ENCODE measurements at places on chromosomes 3 and 15.

DNA sequence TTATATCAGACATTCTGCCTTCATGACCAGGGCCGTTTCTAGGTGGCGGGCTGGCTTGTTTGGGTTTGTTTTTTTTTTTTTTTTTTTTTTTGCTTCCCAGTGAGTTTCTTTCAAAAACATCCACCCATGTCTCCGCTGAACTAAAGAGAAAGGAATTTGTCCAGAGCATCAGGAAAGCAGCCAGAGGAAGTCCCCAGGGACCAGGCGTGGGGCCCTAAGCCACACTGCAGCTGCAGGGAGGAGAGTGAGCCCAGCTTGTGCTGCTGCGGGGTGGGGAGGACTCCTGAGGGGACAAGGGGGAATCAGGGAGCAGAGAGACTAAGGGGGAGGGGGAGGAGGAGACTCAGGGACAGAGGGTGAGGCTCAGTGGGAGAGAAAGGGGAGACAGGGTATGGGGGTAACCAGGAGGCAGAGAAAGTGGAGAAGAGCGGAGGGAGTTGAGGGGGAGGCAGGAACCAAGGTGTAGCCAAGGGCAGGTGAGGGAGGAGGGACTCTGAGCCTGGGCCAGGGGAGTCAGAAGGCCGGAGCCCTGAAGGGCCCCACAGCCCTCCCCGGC, 49.5 kb downstream of the CYP11A1 start:
- DNase-seq = no peak

GRCh38 chr3:15682561-15683185, 81.1 kb downstream of the BTD start:
- DNase-seq = no peak

DNA sequence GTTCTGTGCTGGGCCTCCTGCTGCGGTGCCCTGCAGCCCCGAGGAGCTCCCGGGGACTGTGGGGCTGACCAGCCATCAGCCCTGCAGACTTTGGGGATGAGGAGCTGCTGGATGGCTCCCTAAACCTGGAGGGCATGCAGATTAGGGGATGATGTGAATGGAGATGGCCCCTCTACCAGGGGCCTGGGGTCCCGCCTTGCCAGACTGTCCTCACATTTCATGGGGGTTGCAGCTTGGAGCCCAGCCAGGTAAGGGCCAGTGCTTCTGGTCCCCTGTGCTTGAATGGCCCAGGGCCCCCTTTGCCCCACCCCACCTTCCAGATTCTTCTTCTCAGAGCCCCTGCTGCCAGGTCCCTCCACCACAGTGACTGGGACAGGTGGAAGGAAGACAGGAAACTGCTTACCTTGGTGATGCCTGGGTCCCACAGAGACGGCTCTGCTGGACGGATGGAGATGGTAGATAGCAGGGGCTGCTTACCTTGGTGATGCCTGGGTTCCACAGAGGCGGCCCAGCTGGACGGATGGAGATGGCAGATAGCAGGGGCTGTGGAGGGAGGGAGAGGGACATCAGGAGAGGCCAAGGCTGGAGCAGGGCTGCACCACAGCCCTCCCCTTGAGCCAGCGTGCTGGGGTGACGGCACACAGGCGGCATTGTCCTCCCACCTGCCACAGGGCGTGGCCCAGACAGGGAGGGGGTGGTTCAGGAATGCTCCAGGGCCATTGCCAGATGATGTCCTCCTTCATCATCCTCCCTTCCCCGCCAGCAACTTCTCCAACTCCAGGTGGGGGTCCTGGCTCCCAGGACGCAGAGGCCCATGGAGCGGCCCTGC, at the start of gene SPTBN5:
Gene SPTBN5, minus strand, starts transcription at position 632 of the 829 bp plus-strand sequence. Its CDS starts 556 bp downstream, at position 76.
- DNase-seq = no peak

GRCh38 chr15:31324186-31324585, 2.4 kb upstream of the KLF13 start:
- no peak for DNase-seq

GRCh38 chr3:40911928-40912327, 287.4 kb upstream of the CTNNB1 start:
- DNase-seq = no peak

DNA sequence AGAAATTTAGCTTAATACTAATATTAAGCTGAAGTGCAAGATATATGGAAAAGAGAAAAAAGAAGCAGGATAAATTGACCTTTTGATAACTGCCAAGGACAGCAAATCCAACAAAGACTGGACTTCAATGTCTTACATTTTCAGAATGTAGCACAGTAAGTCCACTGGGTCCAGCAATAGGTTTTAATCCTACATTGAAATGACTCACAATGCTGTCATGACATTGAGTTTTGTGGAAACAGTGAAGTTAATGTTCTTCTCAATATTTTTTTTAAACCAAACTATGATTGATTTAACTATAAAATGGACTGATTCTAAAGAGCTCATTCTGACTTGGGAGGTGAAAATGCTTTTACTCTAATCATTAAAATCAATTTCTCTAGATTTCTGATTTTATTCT, 166.6 kb upstream of the ZNF717 start:
- no peak for DNase-seq

- no peak for DNase-seq
These were observed 15.2 kb downstream of the ATG7 start for GRCh38 chr3:11287404-11287803.
